Stimulated activated CD8-positive, alpha-beta memory T cell treated with anti-CD3 and anti-CD28 coated beads, Interleukin-15, amount 100 ng/mL, for 24 hours (primary cell): ENCODE measurements at places on chromosomes 1 and 21.

- no peak for DNase-seq
Measured at GRCh38 chr1:35085421-35085820, 6.2 kb downstream of the ZMYM1 start.

- no peak for DNase-seq
Measured at GRCh38 chr1:106072909-106073600, 983.4 kb upstream of the PRMT6 start.

- no peak for DNase-seq
Measured at GRCh38 chr1:43235451-43236121, 34.2 kb upstream of the TMEM125 start.

DNA sequence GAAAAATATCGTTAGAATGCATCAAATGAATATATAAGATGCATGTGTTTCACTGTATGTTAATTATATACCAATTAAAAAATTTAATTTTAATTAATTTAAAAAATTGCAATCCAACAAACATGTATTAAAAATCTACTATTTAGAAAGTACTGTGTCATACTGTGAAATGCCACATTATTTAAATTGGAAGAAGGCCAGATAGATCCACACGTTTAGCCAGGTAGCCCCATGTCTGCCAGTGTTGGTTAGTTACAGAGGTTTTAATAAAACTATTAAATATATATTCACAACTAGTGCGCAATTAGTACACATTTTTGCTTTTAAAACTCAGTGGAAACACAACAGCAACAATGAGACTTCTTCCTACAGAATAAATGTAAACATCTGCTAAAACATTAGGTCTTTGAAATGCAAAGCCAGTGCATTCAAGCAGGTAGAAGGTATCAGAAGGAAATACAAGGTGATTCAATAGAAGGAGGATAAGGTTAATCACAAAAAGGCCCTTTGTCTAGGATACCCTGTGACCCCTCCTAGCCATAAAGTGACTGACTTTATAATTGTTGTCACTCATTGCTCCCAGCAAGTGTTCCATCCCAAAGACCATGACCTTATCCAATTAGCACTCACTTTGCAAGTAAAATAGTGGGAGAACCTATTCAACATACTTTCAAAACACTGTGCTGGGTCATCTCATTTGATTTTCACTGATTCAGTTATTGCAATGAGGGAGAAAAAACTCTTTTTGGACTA lies 211.5 kb downstream of the TTLL7 start:
- no peak for DNase-seq

DNA sequence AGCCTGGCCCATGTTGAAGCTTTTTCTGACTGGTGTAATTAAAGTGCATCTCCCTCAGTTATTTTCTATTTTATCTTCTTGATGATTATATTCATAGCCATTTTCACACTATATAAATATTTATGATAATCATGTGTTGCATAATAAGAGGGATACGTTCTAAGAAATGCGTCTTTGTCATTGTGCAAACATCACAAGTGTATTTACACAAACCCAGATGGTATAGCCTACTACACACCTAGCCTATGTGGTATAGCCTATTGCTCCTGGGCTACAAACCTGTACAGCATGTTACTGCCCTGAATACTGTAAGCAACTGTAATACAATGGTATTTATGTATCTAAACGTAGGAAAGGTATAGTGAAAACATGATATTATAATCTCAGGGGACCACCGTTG lies 88.1 kb downstream of the BACH1 start:
- DNase-seq: no peak
